Right hindlimb (tissue), 1 donor: ENCODE measurements at places on chromosomes 6 and 20.

DNA sequence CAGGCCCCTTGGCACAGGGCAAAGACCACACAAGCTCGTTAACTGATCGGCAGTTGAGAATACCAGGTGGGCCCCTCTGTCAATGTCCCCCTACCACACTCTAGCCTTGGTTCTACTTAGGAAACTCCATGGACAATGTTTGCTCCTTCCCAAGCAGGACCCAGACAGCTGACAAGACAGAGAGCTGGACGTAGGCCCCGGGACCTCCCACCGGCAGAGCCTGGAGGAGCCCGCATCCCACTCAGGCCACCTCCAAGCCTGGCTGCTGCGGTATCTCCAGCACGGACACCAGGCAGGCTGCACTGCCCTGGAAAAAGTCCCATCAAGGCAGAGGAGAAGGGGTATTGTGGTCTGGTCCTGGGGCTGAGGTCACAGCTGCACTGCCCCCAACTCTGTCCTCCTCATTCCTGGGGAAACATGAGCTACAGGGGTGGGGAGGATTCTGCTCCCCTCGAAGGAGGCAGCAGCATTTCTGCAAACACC lies 6.2 kb upstream of the GRM4 start:
- DNase-seq: peak; percentile 10

- no peak for DNase-seq
Observed at GRCh38 chr6:25295651-25296050, 16.5 kb downstream of the CARMIL1 start.

DNA sequence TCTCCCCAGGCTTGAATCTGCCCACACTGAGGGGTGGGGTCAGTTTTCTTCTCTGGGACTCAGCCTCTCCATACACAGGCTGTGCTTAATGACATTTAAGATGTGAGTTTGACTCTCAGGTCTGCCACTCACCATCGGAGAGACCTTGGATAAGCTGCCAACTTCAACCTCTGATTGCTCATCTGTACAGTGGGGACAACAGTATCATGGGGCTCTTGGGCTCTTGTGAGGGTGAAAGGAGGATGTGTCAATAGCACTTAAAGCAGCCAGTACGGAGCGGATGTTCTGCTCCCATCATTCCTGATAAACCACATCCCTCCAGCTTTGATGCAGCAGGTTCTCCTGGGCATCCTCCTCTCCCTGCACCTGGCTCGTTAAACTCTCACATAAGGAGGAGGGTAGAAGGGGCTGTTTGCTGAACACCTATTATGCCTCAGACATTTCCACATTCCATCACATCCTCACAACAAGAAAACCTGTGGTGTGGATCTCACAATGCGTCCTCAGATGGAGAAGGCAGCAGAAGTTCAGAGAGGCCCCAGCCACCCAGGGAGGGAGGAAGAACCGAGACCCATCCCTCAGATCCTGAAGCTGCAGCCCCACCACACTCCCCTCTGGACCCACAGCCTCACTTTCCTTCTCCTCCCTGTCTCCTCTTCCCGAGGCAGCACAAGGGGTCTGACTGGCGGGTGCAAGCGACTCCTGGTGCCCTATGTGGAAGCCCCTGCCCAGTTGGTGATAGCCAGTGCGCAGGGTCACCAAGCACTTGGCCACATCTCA lies 1.9 kb upstream of the PDYN start:
- no peak for DNase-seq

DNA sequence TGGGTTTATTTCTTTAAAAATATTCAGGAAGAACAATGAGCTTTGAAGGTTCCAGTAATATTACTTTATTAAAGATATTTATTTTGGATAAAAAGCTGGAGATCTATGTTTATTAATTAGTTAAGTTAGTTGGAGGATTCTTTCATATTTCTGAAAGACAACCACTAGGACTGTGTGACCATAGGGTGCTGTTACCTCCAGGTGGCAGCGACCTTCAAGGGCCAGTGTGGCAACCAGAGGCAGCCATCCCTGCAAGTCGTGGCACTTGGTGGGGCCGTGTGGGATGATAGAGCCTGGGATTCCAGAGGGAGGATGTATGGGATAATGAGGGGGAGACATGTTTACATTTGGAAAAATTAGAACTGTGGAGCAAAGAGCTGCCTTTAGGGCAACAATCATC lies 95.5 kb upstream of the SCP2D1 start:
- no peak for DNase-seq

- no peak for DNase-seq
Observed at GRCh38 chr6:37517411-37517812, 17.7 kb upstream of the CCDC167 start.

GRCh38 chr6:163250116-163250515 lies 164.4 kb upstream of the QKI start:
- no peak for DNase-seq

DNA sequence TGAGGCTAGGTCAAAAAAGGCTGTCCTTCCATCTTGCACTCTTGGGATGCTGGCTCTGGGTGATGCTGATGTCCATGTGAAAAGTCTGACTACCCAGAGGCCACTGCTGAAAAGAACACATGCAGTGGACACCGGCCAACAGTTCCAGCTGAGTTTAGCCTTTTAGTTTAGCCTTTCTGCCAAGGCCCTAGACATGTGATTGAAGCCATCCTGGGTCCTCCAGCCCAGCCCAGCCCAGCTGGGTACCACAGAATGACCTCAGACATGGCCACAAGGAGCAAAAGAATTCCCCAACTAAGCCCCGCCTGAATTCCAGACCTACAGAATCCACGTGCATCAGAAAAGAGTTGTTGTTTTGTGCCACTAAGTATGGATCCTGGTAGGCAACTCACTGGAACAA lies 17.4 kb downstream of the PIGT start:
- peak; percentile 39 for DNase-seq

DNA sequence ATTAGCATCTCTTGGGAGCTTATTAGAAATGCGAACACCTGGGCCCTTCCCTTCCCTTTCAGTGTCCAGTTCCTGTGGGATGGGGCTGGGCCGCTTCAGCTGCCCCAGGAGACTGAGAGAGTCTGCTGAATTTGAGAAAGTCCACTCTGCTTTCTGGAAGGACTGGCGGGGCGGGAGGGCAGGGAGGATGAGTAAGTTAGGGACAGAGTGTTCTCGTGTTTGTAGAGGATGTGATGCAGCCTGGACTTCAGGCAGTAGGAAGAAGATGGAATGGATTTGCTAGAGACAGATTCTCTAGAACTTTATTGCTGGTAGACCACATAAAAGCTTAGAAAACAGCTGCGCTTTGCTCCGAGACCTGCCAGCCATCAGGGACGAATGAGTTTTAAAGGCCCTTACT lies 1.1 kb upstream of the TULP4 start:
- DNase-seq: no peak

- no peak for DNase-seq
Observed at GRCh38 chr20:11230999-11231398, 557.2 kb upstream of the JAG1 start.
